DMS79 treated with DMSO at 0.1 percent for 48 hours (cell line): ENCODE measurements at places on chromosomes 7 and 10.
A peak's percentile ranks its signal among the peaks of the same experiment; 100 is the strongest.

DNA sequence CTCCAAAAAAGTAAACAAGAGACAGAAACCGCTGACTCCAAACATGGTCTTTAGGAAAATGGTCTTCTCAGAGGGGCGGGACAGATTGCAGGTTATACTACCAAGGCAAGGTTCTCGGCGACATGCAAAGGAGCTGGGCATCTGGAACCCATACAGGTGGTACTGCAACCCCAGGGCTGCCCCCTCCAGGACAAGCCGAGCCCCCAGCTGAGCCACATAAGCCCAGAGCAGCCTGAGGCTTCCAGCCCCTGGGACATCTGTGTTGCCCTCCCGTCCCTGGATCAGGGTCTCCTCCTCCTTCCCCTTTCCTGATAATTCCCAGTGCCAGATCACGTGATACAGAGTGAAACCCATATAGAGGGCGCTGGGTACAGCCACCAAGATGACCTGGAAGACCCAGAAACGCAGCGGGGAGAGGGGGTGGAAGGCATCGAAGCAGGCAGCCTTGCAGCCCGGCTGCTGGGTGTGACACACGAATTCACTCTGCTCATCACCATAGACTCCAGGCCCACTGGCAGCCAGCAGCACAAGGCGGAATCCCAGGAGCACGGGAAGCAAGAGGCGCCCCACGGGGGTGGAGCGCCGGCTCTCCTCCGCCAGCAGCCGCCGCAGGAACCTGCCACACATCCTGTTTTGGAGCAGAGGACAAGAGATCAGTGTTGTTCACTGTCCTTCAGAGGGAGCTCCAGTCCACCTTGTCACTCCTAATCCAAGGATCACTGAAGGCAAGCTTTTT is at the start of gene GJC3:
Gene GJC3, minus strand, starts transcription at position 627 of the 736 bp plus-strand sequence. Its CDS starts 0 bp downstream, at position 627.
- peak; percentile 42 for DNase-seq

DNA sequence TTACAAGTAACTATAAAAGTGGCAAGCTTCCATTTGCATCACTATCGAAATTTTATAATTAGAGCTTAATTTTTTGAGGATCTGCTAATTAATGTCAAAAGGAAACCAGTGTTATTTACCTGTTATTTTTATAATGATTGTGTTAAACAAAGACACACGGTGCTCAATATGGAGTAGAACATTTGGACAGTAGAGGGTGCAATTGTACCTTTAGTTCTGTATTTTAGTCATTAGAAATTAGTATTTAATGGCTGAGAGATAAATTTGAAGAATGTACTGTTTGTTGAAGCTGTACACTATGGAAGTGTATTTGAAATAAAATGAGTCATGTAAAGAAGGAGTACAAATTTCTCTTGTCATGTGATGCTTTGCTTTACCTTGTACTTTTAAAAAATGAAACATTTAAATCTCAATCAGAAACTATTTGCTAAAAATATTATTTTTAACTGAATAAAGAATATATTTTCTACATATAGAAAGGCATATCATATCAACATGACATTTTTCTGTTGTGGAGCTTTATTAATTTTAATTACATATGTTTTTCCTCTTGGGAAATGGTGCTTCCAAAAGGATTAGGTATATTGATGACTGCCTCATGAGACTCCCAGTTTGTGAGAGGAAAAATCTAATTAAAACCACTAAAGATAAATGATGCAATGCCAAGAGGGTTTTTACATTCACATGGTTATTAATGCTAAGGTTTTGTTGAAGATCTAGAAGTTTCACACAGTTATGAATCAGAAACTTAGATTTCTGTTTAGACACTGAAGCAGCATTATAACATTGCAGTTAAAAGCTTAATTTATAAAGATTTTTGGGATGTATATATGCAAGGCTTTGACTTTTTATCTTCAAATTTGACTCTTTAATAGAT is 10.4 kb upstream of the PRKG1 start:
- DNase-seq, result no peak

DNA sequence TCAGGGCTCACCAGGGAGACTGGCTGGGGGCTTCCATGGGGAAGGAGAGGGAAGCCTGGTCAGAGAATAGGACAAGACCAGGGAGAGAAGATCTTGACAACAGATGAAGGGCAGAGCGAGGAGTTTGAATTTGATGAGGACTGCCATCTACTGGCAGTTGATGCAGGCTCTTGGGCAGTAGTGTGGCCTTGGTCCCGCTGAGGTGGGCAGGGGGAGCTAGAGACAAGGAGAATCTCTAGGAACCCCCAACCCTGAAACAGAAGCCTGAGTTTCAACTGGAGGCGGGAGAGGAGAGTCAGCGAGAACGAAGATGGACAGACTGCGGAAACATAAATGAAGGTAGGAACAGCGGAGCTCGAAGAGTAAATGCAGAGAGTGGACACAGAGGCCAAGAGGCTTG is 81.0 kb downstream of the PPP1R3C start:
- no peak for DNase-seq

GRCh38 chr10:59843748-59844147 is 62.6 kb downstream of the CCDC6 start:
- DNase-seq, result peak; percentile 51

- no peak for DNase-seq
Observed at GRCh38 chr7:39847227-39847626, 102.8 kb upstream of the CDK13 start.

DNA sequence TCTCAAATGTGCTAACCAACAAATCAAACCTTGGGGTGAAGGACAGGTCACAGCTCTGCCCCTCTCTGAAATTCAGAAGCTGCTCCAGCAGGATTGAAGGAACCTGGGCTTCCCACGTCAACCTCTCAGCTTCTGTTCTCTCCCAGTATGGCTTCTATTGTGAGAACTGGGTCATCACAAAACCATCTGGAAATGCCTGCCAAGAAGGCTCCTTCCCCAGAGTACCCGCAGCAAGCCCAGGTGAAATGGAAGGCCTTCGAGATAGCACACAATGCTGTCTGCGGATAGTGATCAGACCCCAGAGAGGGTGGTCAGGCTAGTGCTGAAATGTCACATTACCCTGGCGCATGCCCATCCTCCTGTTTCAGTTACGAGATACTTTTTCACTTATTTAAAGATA is 16.4 kb upstream of the PROSER2 start:
- no peak for DNase-seq

DNA sequence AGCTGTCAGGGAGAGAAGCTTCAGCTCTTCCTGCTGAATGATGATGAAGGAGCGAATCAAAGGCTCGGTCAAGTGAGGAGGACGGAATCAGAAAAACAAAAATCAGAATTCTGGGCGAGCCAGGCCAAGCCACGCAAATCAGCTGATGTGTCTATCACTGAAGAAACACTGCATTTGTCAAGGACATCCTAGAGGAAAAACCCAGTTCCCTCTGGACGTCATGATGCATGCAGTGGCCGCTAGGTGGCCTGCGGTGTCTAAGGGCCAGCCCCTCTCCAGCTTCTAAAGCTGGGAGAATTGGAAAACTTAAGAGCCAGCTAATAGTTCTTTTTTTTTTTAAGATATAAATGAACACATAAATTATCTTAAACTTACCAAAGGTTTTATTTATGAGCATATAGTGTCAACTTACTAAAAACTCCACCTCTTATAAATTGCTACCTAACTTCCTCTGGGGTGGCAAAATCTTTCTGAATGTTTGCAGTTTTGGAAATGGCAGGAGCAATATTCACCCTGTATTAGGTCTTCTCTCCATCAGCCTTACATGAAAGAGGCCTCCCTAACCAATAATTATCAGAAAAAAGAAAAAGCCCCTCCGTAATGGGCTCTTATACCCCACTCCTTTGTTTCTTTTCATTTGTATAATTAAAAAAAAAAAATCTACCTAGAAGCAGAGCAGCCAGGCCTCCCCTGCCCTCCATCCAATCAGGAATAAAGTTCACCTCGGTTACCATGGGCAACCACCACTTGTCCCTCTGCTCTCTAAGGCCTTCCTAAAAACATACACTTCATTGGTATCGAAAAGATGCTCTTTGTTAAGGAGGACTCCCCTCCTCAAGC is 186.8 kb downstream of the USP6NL start:
- peak; percentile 69 for DNase-seq

GRCh38 chr7:41889040-41889439 is 186.2 kb upstream of the INHBA start:
- no peak for DNase-seq

- DNase-seq, result no peak
Observed at GRCh38 chr7:115274-115911, 77.0 kb upstream of the FAM20C start.

GRCh38 chr10:132175907-132176581 is 10.7 kb upstream of the DPYSL4 start:
- DNase-seq, result peak; percentile 13

- peak; percentile 7 for DNase-seq
Observed at GRCh38 chr10:24505759-24506158, 217.9 kb downstream of the ARHGAP21 start.

DNA sequence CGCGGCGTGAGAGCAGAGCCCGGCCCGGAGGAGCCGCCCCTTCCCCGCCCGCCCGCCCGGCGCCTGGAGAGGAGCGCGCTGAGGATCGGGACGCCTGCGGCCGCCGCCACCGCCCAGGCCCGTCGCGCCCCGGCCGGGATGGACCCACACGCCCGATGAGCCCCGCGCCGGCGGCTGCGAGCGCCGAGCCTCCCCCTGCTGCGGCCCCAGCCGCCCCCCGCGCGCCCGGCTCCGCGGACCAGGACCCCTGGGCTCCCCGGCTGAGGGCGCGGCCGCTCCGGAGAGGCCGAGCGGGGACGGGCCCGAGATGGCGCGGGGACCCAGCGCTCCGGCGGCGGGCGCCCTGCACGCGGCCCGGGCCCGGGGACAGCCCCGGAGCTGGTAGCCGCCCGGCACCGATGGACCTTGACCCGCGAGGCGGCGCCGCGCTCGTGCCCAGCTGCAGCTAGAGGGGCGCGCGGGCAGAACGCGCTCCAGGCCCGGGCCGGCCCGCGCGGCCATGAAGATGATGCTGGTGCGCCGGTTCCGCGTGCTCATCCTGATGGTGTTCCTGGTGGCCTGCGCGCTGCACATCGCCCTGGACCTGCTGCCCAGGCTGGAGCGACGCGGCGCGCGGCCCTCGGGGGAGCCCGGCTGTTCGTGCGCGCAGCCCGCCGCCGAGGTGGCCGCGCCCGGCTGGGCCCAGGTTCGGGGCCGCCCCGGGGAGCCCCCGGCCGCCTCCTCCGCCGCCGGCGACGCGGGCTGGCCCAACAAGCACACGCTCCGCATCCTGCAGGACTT is 520 bp downstream of the FAM20C start:
- DNase-seq, result no peak

GRCh38 chr10:1782841-1783240 is 45.5 kb upstream of the ADARB2 start:
- no peak for DNase-seq

DNA sequence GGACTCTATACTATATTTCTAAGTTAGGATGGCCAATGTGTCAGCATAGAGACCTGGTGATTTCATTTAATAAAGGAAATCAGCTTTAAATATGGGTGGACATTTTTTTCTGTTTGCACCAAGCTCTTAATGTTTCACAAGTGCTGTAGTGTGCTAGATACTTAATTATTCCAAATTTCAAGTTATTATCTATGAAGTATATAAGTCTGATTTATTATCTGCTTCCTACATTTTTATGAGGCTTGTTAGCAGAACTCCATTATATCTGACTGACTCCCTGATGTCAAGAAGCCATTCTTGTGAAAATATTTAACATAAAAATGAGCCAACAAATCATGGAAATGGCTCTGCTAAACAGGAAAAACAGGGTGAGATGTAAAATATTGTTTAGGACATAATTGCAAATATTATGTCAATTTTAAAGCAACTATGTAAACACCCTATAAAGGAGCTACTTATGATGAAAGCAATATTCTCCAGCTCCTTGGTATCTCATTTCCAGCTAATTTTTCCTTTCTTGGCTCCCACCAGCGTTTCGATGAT is 1415.2 kb downstream of the GATA3 start:
- DNase-seq, result no peak

GRCh38 chr7:114652041-114652440 is 237.4 kb downstream of the FOXP2 start:
- no peak for DNase-seq

GRCh38 chr10:58373442-58373827 is 11.8 kb upstream of the TFAM start:
- no peak for DNase-seq

DNA sequence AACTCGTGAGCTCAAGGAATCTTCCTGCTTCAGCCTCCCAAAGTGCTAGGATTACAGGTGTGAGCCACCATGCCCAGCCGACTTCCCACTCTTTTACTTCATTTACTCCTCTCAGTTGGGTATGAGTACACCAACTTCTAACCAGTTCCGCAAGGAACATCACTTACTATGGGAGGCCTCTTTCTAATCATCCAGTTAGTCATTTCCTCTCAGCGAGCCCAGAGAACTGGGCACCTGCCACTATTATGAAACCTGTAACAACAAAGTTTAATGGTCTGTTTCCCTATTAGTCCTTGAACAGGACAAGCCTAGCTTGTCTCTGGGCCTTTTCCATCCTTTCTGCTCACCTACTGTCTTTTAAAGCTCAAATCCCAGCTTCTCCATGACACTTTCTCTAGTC is 88.8 kb downstream of the DNMBP start:
- DNase-seq, result no peak

- no peak for DNase-seq
Observed at GRCh38 chr7:22861576-22861975, 38.9 kb upstream of the TOMM7 start.

DNA sequence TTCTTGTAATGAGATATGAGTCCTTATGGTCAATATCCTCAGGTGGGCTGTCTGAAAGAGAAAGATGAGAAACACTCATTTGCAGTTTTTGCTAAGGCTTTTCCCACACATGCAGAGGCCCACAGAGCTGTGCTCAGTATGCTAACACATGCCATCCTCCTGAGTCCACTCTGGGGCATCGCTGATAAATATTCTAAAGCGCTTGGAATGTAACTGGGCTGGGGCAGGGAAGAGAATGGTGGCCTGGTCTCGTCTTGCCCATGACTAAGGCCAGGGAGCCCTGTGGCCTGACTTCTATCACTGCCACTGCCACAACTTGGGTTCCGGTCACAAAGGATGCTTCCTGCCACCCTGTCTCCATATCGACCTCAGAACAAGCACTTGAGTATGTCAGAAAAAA is 199.7 kb upstream of the FRMD4A start:
- no peak for DNase-seq

GRCh38 chr7:137970253-137970975 is 31.5 kb downstream of the CREB3L2 start:
- DNase-seq, result no peak

DNA sequence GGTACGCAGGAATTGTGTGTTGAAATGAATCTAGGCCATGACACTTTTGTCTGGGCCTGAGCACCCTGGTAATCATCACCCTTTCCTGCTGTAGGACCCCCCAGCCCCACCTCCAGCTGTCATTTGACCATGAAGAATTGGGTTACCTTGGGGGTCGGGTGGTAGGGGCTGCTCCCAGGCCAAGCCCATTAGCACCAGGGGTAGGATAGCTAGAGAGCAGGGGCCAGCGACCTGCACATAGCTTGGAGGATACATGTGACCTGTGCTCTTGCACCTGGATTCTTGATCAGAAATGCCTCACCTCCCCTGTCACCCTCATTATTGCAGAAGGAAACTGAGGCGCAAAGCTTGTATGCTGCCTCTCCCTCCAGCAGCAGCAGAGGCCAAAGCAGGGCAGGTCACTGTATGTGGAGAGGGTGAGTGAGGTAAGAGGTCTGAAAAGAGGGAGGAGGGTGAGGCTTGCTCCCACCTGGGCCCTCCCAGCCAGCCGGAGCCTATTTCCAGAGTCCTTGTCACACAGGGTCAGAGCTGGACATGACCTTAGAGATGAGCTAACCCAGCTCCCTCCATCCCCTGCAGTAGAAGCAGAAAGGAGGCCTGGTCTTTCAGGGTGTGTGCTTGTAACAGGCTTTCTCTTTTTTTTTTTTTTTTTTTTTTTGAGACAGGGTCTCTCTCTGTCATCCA is 35.3 kb upstream of the ANKRD2 start:
- no peak for DNase-seq

- no peak for DNase-seq
Observed at GRCh38 chr7:15239801-15240200, 322.0 kb downstream of the AGMO start.
